Activated T-helper 1 cell treated with anti-CD3 and anti-CD28 coated beads, Interleukin-2, amount 50 U/mL, for 16 hours (primary cell): ENCODE measurements at places on chromosomes 5 and 9.

GRCh38 chr9:135997090-135998015 is 36.2 kb upstream of the UBAC1 start:
- no peak for DNase-seq

GRCh38 chr5:52856564-52856963 is 68.8 kb downstream of the ITGA1 start:
- no peak for DNase-seq

GRCh38 chr5:136062366-136063274 is 33.8 kb downstream of the TGFBI start:
- DNase-seq, result no peak

- no peak for DNase-seq
Observed at GRCh38 chr5:159210846-159211245, 1.5 kb upstream of the RNF145 start.

DNA sequence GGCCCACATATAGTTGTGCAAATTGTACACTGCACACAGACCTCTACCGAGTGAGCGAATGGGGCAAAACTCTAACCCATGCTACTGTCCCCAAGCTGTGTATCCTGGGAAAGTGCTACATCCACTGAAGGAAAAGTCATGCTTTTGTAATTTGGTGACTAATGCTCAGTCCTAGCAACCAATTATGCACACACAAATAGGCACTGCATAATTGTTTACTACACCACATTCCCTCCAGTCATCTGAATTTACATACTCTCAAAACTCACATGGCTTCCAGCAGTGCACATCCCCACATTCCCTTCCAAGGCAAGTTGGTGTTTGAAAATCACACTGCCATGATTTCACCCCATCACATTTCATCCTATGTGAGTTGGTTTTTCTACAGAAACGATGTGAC is 125.9 kb upstream of the OSMR start:
- DNase-seq, result no peak

GRCh38 chr9:122948313-122948712 is 7.5 kb downstream of the RABGAP1 start:
- DNase-seq, result no peak

DNA sequence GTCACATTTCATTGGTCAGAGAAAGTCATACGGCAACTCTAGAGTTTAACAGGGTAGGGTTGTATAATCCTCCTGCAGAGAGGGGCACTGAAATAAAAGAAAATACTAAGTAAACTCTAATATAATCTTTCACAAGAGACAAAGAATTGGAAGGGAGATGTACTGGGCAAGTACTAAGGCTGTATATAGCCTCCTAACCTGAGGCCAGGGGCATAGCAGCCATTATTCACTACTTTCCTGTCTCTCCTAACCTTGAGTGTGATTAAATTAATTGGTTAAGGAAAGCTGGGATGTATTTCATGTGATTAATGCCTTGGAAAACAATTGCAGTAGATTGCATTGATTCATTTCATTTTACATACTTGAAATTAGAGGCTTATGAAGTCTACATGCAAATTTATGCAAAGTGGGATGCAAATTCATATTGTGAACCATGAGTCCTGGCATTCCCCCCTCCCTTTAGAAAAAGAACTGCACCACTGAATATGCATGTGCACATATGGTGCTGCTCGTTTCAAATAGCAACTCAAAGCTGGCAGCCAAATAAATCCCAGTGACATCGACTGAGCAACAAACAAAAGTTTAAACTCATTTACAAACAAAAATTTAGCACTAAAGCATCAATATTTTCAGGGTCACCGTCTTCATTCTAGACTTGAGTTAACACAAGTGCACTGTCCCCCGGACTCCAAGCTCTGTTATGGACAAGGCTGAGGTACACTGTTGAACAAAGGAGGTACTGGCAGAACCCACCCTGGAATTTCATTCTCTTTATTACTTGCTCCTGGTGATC is 70.0 kb downstream of the DMAC1 start:
- no peak for DNase-seq

- DNase-seq, result no peak
Observed at GRCh38 chr5:68673106-68673822, 420.6 kb upstream of the SLC30A5 start.
